ENCODE measurements at places on chromosomes 6 and 20.

- DNase-seq, result no peak
Observed at GRCh38 chr6:146583966-146584365, 14.8 kb upstream of the ADGB start.

- no peak for DNase-seq
Observed at GRCh38 chr6:14276667-14277404, 159.3 kb downstream of the CD83 start.

DNA sequence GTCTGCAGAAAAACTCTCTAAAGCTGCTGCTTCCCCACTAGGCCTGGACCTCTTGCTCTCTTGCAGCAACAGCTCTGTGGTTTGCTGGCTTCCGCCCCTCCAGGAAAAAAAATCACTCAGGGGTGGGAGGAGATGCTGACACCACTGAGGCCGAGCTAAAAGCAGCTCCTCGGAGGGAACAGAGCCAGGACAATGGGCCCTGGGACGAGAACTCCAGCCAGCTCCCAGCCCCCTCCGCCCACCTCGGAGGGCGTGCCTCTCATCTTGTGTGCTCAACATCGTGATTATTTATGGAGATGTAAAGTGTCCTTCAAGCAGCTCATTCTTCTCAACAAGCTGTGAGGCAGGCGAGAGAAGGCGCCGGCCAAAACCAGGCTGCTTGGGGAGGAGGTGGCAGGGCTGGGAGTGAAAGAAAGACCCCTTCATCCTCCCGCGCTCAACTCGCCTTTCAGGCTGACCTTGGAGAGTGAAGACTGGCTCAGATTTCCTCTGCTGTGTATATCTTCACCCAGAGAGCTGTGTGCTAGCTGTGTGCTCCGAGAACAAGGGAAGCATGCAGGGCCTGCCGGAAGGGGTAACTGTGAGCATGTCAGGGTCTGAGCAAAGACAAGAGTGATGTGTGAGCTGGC, 53.5 kb upstream of the LRFN2 start:
- DNase-seq, result no peak

GRCh38 chr6:7334685-7335084, 21.7 kb upstream of the SSR1 start:
- no peak for DNase-seq

DNA sequence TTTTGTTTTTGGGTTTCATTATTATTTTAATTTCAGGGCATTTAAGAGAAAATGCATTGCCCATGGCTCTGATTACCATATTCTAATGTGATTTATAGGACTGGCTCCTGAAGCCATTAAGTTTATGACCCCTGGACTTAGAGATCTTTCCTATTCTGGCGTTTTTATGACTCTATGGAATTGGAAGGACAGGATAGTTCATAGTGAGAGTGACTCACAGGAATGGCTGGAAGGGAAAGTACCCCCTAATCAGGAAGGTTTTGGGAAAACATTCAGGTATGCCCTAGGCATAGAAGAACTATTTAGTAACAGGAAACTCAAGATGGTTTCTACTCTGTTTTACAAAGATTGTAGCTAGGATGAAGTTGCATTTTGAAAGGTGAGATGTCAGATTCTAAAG, 108.6 kb upstream of the SLC2A12 start:
- DNase-seq, result no peak

All from T-helper 9 cell (primary cell).